ENCODE measurements at places on chromosomes 11 and 22.

- DNase-seq, result no peak
Observed at GRCh38 chr11:71103266-71103665, 149.1 kb downstream of the SHANK2 start.

- no peak for DNase-seq
Observed at GRCh38 chr11:10899121-10899830, 41.4 kb upstream of the ZBED5 start.

- DNase-seq, result no peak
Observed at GRCh38 chr11:12284316-12285050, 92.9 kb upstream of the PARVA start.

DNA sequence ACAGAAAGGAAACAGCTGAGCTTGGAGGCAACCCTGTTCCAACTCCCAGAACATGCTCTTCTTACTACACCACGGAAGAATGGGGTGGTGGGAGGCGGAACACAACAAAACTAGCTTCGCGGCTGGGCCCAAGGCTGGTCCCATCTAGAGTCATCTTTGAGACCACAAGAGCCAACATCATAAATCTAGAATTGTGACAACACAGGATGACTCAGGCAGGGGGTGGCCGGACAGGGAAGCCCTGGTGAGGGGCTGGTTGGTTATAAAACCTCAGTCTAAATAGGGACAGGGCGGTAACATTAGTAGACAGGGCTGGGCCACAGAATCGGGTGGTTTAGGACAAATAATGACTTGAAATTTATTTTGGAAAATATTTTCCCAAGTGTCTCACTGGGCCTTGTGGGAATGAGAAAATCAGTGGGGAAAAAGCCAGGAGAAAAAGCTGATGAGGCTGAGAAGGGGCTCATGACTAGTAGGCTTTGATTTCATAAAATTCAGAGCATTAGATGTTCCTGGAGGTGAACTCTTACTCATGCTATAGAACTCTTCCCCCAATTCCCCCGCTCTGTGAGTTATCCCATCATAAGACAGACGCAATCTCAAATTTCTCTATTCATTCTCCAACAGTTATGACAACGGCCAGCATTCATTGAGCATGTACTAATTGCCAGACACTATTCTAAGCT is 151.8 kb upstream of the TIMP3 start:
- no peak for DNase-seq

DNA sequence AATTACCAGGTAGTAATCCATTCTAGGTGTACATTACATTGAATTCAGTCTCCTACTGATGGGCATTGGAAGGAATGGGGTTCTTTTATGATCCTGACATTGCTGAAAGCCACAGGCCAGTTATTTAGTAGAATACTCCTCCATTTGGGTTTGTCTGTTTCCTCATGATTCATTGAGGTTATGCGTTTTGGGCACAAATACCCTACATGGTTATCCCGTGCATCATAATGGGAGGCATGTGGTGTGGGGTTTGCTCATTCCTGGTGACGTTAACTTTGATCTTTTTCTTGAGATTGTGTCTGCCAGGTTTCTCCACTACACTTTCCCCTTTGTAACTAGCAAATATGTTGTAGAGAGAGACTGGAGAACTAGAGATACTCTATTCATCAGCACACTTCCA is 5.5 kb downstream of the FOLR3 start:
- peak; percentile 13 for DNase-seq

Data from stimulated activated CD4-positive, alpha-beta T cell treated with anti-CD3 and anti-CD28 coated beads, Interleukin-2, amount 100 ng/mL, for 48 hours (primary cell).